SW480 (cell line): ENCODE measurements at places on chromosomes 2 and 18.
A peak's percentile ranks its signal among the peaks of the same experiment; 100 is the strongest.

- no peak for DNase-seq
These were observed 208.4 kb upstream of the CCDC150 start for GRCh38 chr2:196431076-196431475.

DNA sequence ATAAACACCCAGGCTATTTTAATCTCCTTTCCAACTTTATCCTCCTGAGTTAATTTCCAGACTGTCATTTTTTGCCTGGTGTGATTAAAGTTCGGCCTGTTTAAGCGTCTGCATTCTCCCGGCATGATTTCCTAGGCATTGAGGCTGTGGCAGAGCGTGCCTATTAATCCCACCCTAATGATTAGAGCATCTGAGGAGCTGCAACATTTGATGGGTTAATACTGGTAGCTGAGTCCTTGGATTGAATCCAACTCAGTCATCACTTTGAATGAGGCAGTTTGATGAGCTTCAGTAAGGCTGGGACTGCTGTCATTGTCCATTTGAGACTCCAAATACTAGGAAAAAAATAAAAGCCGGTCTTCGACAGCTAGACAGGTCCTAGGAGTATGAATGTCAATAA is 882.5 kb downstream of the SLC4A3 start:
- DNase-seq = no peak

GRCh38 chr18:48590678-48591077 is 51.8 kb downstream of the CTIF start:
- DNase-seq = no peak

DNA sequence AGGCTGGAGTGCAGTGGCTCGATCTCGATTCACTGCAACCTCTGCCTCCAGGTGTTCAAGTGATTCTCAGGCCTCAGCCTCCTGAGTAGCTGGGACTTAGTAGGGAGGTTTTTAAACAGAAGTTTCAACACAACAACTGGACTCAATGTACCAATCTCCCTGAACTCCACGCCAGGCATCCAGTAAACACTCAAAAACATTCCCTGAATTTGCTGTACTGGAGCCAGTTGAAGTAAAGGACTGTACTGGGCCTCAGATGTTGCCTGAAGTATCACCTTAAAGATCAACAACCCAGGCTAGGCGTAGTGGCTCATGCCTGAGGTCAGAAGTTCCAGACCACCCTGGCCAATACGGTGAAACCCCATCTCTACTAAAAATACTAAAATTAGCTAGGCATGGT is 22.4 kb downstream of the RAB1A start:
- no peak for DNase-seq

- peak; percentile 37 for DNase-seq
These were observed 628 bp downstream of the MRPL30 start for GRCh38 chr2:99181624-99182000.

DNA sequence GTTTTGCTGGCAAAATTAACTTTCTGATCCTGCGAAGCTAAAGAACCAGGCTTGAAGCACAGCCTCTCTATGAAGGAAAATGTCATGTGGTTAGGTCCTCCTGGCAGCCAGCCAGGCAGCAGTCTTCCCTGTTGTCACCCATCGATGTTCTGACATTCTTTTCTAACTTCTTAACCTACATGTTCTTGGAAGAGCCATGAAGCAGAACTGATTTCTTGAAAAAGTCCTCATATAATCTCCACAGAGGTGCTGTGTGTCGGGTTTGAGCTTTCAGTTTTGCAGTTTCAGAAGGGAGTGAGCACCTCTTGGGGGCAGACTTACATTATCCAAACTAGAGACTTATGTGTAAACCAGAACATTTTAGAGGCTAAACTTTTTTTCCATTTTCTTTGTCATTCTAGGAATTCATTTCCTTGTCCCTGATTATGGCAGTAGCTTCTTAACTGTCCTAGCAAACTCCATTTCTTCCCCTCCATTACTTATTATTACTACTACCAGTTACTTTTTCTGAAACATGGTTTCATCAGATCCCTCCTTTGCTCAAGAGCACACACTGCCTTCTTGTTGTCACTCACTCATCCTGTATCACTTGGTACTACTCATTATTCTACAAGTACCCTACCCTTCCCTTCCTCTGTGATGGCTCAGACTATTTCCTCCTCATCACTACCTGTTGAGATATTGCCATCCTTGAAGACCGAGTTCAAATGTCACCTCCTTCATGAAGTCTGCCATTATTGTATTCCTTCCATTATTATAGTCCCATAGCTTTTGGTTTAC is 31.1 kb downstream of the DOK1 start:
- no peak for DNase-seq

DNA sequence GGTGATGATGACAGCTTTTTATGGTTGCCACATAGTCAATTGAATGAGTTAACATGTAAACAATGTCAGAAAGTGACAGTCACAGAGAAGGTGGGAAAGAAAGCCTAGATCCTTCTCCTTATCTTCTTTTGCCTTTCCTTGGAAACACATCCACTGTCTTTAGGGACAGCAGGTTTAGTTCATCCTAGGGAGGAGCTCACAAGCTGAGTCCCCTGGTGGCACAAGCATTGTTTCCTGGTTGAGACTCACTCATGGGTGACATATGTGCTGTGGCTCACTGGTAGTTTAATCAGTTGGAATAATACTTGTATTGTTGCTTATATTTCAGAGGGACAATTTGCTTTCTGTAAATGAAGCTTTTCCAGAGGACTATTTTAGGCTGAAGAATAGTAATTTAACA is 598.5 kb downstream of the CNTNAP5 start:
- DNase-seq = no peak

DNA sequence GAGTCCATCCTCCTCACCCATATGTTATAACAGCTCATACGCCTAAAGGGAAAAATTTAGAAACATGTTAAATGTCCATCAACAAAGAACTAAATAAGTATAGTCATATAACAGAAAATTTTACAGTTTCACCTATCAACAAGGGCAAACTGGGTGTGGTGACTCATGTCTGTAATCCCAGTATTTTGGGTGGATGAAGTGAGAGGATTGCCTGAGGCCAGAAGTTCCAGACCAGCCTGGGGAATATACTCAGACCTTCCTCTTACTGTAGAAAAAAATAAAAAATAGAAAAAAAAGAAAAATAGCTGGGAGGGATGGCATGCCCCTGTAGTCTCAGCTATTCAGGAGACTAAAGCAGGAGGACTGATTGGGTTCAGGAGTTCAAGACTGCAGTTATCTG is 48.3 kb upstream of the GULP1 start:
- no peak for DNase-seq

DNA sequence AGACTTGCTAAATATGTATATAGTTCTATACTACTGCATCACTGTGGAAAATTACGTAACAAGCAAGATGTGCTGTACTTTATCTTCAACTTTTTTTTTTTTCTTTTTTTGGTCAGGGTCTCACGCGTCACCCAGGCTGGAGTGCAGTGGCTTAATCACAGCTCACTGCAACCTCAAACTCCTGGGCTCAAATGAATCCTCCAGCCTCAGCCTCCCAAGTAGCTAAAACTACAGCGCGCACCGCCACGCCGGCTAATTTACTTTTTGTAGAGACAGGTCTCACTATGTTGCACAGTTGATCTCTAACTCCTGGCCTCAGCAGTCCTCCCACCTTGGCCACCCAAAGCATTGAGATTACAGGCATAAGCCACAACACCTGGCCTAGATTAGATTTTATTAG is 68.0 kb downstream of the COX7A2L start:
- no peak for DNase-seq

GRCh38 chr2:198053148-198053547 is 248.8 kb downstream of the PLCL1 start:
- no peak for DNase-seq

- no peak for DNase-seq
These were observed 864.3 kb upstream of the SOX11 start for GRCh38 chr2:4827836-4828235.

DNA sequence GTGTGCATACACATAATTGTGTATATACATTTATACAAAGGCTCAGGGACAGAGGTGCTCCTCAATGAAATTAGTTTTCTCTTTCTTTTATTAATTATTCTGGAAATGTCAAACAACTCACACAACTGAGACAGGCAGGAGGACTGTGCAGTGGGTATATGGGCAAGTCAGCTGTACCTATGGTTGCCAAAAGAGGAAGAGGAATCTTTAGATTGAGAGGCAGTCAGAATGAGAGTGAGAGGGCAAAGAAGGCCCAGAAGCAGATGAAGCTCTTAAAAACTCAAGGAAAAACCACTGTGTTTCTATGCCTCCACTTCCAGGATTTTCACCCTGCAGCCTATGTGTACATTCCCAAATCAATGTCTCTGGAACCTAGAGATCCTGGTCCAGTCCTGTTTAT is 79.1 kb downstream of the CACNB4 start:
- no peak for DNase-seq

- DNase-seq = no peak
These were observed 62.5 kb downstream of the STK39 start for GRCh38 chr2:168184681-168185513.
